ENCODE measurements at places on chromosomes 13 and 19.

- DNase-seq = no peak
Measured at GRCh38 chr19:40149501-40149900, 41.7 kb upstream of the MAP3K10 start.

- DNase-seq = no peak
Measured at GRCh38 chr13:27854606-27855005, 62.3 kb downstream of the GSX1 start.

DNA sequence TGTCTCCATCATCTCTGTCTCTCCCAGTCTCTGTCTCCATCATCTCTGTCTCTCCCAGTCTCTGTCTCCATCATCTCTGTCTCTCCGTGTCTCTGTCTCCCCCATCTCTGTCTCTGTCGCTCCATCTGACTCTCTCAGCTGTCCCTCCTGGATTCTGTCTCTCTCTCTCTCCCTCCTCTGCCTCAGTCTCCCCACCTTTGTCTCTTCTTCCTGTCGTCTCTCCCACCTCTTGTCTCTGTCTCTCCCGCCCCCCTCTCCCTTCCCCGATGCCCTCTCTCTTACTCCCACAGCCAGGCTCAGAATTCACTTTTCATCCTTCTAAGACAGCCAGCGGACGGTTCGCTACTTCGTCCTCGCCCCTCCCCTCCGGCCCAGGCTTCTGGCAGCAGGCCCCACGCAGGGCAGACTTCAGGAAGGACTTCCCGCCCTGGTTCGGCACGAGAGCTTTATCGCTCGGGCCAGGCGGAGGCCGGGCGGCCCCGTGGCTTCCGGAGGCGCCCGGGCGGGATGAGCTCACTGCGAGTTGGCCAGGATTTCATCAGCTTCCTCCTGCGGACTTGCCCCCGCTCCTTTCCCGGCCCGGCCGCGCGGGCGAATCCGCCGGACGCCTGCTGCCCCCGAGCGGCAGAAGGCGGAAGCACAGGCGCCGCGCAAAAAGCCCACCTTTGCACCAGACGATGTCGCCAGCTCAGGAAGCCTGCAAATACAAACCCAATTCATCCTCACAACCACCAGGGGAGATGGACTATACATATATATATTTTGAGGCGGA lies 12.4 kb upstream of the CCDC9 start:
- peak; percentile 91 for DNase-seq

DNA sequence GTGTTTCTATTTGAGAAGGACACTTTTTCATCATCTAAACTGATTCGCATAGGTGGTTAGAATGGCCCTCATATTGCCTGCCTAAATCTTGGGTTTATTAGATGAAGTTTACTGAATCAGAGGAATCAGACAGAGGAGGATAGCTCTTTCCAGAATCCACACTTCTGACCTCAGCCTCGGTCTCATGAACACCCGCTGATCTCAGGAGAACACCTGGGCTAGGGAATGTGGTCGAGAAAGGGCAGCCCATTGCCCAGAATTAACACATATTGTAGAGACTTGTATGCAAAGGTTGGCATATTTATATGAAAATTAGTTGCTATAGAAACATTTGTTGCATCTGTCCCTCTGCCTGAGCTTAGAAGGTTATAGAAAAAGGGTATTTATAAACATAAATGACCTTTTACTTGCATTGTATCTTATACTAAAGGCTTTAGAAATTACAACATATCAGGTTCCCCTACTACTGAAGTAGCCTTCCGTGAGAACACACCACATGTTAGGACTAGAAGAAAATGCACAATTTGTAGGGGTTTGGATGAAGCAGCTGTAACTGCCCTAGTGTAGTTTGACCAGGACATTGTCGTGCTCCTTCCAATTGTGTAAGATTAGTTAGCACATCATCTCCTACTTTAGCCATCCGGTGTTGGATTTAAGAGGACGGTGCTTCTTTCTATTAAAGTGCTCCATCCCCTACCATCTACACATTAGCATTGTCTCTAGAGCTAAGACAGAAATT lies 103.8 kb downstream of the TNFRSF19 start:
- no peak for DNase-seq

DNA sequence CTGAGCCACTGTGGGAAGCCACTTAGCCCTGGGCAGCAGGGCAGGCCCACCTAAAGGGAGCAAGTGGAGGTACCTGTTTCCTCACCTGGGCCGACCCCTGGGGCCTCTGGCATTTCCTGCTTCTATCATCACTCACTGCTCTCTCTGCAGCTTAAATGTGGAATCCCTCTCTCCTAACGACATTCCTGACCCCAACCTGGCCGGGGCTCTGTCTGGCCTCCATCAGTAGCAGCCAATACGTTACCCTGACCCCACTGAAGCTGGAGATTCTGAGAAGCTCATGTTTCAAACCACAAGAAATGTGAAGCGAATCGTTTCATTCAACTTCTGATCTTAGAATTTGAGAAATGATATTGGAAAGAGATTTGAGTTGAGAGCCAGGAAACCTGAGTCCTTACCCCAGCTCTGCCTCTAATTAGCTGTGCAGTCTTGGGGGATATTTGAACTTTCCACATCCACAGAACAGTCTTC lies 39.9 kb downstream of the DOCK9 start:
- DNase-seq = no peak

GRCh38 chr13:85148009-85148408 lies 651.2 kb downstream of the SLITRK6 start:
- no peak for DNase-seq

DNA sequence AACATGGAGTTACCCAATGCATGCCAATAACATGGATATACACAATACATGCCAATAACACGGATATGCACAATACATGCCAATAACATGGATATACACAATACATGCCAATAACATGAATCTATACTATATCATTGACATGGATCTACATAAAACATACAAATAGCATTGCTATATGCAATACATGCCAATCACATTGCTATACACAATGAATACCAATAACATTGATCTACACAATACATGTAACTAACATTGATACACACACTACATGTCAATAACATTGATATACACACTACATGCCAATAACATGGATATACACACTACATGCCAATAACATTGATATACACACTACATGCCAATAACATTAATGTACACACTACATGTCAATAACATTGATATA lies 932 bp upstream of the PIP5K1C start:
- no peak for DNase-seq

DNA sequence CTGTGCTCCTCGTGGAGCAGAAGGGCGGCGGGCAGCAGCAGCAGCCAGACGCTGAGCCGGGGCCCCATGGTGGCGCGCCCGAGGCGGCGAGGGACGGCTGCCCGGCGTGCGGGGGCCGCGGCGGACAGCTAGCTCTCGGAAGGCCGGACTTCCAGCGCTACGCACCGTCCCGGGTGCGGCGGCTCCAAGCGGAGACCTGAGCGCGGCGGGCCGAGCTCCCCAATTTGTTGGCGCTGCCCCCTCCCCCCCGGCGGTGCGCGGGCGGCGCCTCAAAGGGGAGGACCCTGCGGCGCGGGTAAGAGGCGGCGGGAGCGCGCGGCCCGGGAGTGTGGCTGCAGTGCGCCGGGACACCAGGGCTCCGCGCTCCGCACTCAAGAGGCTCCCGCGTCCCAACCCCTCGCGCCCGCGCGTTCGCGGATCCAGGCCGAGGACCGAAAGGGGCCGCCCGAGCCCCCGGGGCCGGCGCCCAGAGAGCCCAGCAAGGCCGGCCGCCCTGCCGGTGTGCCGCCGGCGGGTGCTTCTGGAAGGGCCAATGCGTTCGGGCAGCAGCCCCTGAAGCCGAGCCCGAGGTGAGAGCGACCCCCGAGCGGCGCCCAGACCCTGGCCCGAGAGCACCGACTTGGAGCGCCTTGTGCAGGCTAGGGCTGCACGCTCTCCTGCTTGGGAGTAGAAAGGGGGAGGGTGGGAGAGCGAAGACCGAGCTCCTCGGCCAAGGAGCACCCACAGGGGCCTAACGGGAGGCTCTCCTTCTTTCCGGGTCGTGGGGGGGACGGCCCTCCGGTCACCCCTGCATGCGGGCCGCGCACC lies at the start of the genes COL4A1 and COL4A2:
TSS of gene COL4A1 (minus strand) at position 198 of the 807 bp plus-strand sequence. CDS start at position 68, 130 bp downstream.
TSS of gene COL4A2 (plus strand) at position 325 of the 807 bp plus-strand sequence. CDS start 620 bp downstream, outside the sequence.
- peak; percentile 87 for DNase-seq

GRCh38 chr19:49786376-49786820 lies 19.6 kb downstream of the AP2A1 start:
- DNase-seq = no peak

- DNase-seq = no peak
Measured at GRCh38 chr19:35074426-35075201, 33.1 kb downstream of the HPN start.

DNA sequence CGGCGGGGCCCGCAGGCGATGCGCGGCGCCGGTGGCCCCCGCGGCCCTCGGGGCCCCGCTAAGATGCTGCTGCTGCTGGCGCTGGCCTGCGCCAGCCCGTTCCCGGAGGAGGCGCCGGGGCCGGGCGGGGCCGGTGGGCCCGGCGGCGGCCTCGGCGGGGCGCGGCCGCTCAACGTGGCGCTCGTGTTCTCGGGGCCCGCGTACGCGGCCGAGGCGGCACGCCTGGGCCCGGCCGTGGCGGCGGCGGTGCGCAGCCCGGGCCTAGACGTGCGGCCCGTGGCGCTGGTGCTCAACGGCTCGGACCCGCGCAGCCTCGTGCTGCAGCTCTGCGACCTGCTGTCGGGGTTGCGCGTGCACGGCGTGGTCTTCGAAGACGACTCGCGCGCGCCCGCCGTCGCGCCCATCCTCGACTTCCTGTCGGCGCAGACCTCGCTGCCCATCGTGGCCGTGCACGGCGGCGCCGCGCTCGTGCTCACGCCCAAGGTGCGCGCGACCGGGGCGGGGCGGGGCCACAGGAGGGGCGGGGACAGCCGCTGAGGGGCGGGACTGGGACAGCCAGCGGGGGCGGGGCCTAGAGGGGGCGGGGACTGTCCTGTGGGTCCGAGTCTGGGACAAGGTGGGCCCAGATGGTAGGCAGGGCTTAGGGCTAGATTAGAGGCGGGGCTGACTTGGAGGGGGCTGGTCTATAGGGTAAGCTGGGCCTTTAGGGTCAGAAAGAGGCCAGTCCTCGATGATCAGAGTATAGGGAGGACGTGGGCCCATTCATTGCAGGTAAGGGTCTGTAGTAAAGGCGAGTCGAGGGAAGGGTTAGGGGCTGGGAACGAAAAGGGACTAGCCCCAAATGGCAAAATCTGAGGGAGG lies 5.1 kb downstream of the GRIN2D start:
- no peak for DNase-seq

DNA sequence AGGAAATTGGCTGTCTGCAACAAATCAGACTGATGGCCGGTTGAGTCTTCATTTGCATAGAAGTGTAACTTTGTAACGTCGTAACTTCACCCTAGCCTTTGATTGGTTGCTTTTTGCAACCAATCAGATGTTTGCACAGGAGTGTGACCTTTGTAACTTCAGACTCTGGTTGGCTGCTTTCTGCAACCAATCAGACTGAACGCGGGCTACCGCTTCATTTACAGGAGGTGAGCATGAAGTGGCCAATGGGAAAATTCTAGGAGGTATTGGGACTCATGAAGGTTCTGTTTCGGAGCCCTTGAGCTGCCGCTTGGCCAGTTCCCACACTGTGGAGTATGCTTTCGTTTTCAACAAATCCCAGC lies 441 bp upstream of the ZNF559 start:
- no peak for DNase-seq

GRCh38 chr13:112124141-112124540 lies 57.2 kb downstream of the SOX1 start:
- DNase-seq = no peak

DNA sequence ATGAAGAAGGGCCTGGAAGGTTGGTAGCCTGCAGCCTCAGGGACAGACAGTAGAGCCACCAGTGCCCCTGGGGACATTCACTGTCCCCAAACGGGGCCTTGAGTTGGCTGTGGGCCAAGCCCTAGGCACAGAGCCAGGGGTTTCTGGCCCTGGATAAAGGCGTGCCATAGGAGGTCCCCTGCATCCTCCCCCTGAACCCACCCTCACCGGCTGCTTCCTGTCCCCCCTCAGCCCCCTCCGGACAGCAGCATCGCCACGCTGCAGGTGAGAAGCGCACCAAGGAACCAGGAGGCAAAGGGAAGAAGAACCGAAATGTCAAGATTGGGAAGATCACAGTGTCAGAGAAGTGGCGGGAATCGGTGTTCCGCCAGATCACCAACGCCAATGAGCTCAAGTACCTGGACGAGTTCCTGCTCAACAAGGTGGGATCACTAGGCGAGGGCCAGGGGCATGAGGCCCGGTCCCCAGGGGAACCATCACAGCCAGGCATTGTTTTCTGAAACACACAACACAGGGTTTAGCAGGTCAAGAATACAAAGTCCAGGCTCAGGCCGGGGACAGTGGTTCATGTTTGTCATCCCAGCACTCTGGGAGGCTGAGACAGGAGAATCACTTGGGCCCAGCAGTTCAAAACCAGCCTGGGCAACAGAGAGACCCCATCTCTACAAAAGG lies 14.6 kb upstream of the USE1 start:
- DNase-seq = no peak

GRCh38 chr19:35006342-35006998 lies 6.3 kb downstream of the GRAMD1A start:
- no peak for DNase-seq

DNA sequence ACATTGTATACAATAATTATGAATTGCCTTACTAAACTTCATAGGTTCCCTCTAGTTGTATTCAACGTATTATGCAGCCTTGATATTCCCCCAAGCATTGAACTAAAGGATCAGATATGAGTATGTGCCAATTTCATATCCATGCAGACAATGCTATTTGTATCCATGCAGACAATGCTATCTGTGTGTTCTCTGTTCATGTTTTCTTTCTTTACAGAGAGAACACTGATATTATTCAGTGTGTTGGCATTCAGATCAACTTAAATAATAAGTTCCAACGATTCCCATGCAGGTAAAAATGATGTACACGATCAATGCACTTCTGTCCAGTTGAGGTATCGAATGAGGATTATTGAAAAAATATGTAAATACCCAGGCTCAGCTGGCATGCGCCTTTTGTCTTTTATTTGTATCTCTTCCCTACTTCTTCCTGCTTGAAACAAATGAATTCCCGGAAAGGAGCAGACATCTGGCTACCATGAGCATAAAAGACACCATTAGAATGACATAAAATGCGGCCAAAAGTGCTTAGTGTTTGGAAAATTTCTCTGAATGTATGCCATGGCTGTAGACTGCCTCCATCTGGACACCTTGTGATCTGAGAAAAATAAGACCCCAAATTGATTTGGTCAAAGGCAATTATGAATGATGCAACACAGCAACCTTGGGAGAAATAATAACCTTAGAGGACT lies 731.5 kb downstream of the SLITRK1 start:
- DNase-seq = no peak

- no peak for DNase-seq
Measured at GRCh38 chr19:13275016-13275722, 125.0 kb downstream of the IER2 start.

- no peak for DNase-seq
Measured at GRCh38 chr19:30097746-30098280, 155.8 kb downstream of the URI1 start.
